Renal cortical epithelial cell (primary cell): ENCODE measurements at places on chromosomes 1 and 21. TPM values are rescaled to one million over a fixed set of nuclear protein-coding genes. Genes with fewer than 3 reads are reported as not detected.

TNFRSF4 gene
- not detected in 2 replicates for total RNA-seq

SYT14 gene
- 10.8 and 14.2 TPM in 2 replicates for total RNA-seq

THEM5 gene
- total RNA-seq = not detected in 2 replicates

KRTAP19-1 gene
- total RNA-seq = not detected in 2 replicates

LRRIQ3 gene
- total RNA-seq = 0.17 and 2.5 TPM in 2 replicates

GSTM2 gene
- 1.4 and 14.7 TPM in 2 replicates for total RNA-seq

AK5 gene
- 15.6 and 27.4 TPM in 2 replicates for total RNA-seq
